ENCODE measurements at places on chromosomes 6 and 20.

- no peak overlapping the region for H3K4me3 ChIP-seq
- H3K4me1 ChIP-seq: no peaks in the 10 kb centered on the region
- H3K27me3 ChIP-seq: no peaks in the 10 kb centered on the region
- H3K27ac ChIP-seq: no peak overlapping the region
- DNase-seq: no peak
These were observed 70.6 kb downstream of the CDC40 start for GRCh38 chr6:110250838-110251237.

DNA sequence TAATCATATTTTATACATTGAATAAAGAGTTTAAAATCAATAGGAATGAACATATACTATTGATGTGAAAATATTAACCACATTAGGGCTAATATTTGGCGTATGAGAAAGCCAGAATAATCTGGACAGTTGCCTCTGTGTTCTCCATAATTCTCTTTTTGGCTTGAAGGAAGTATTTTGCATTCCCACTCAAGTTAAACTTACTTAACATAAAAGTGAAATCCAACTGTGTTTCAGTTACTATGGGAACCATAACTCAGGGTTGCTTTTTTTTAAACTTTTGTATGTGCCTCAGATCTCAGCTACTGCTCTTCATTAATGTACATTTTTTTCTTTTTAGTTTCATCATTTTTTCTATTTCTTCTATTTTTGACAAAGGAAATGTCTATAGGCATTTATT lies 479.8 kb downstream of the NKAIN2 start:
- H3K36me3 ChIP-seq: no peaks in the 10 kb centered on the region
- H3K4me1 ChIP-seq: no peaks in the 10 kb centered on the region
- H3K27ac ChIP-seq: no peak overlapping the region
- H3K27me3 ChIP-seq: no peaks in the 10 kb centered on the region
- no peak for DNase-seq

DNA sequence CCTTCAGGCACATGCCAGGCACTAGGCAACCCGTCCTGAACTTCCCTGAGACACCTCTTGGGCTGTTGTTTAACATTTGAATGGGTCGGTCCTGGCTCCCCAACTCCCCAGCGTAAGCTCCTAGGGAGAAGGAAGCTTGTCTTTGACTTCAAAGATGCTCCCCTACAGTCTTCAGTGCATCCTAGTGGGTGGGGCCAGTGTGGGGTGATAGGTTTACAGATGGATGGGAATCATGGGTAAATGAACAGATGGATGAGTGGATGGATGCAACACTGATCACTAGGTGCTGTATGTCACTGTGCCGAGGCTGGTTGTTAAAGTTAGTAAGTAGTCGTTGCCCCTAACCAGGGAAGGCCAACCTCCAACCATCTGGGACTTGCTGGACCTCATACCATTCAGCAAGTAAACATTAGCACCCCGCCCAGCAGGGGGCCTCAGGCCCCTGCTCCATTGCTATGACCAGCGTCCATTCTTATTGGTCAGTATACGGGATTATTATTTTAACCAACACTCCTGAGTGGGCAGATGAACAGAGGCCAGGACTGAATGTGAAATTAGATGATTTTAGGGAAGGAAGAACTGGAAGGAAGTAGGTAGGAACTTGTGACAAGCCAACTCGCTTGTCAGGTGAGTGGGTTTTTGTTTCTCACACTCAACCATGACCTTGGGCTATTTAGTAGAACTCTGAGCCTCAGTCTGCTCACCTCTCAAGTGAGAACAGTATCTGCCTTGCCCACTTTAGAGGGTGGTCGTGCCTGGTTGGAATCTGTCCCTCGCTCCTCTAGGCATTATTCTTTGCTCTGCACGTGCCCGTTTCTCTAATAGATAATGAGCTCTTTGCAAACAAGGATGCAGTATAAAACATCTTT lies 82.9 kb upstream of the FOXP4 start:
- peaks cover 2% of the 10 kb centered on the region for H3K27me3 ChIP-seq
- no peaks in the 10 kb centered on the region for H3K4me1 ChIP-seq
- H3K36me3 ChIP-seq: no peaks in the 10 kb centered on the region
- H3K27ac ChIP-seq: no peak overlapping the region
- no peak overlapping the region for H3K4me3 ChIP-seq

GRCh38 chr6:116528780-116529179 lies 16.7 kb downstream of the TRAPPC3L start:
- H3K27me3 ChIP-seq: no peaks in the 10 kb centered on the region
- no peak for DNase-seq
- H3K4me3 ChIP-seq: no peak overlapping the region
- H3K36me3 ChIP-seq: no peaks in the 10 kb centered on the region

DNA sequence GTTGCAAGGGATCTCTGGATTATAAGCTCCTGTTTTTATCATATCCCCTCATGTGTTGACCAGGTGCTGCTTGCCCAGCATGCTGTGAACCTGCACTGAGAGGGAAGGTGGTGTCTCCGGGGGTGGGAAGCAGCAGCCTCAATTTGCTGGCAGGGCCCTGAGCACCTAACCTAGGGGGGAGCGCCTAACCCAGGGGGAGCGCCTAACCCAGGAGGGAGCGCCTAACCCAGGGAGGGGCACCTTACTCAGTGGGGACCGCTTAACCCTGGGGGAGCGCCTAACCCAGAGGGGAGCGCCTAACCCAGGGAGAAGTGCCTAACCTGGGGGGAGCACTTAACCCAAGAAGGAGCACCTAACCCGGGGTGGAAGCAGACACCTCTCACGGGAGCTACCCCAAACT lies 83.3 kb upstream of the QKI start:
- H3K27me3 ChIP-seq: peaks cover 2% of the 10 kb centered on the region
- H3K4me1 ChIP-seq: no peaks in the 10 kb centered on the region
- H3K36me3 ChIP-seq: no peaks in the 10 kb centered on the region

- no peak overlapping the region for H3K27ac ChIP-seq
- DNase-seq: no peak
- H3K4me1 ChIP-seq: no peaks in the 10 kb centered on the region
- H3K27me3 ChIP-seq: peaks cover 23% of the 10 kb centered on the region
These were observed 16.5 kb downstream of the MDFI start for GRCh38 chr6:41654698-41655151.

- no peaks in the 10 kb centered on the region for H3K36me3 ChIP-seq
- H3K4me3 ChIP-seq: no peak overlapping the region
- no peak for DNase-seq
- no peak overlapping the region for H3K27ac ChIP-seq
- no peaks in the 10 kb centered on the region for H3K4me1 ChIP-seq
These were observed 56.4 kb downstream of the ALDH5A1 start for GRCh38 chr6:24551139-24551538.

DNA sequence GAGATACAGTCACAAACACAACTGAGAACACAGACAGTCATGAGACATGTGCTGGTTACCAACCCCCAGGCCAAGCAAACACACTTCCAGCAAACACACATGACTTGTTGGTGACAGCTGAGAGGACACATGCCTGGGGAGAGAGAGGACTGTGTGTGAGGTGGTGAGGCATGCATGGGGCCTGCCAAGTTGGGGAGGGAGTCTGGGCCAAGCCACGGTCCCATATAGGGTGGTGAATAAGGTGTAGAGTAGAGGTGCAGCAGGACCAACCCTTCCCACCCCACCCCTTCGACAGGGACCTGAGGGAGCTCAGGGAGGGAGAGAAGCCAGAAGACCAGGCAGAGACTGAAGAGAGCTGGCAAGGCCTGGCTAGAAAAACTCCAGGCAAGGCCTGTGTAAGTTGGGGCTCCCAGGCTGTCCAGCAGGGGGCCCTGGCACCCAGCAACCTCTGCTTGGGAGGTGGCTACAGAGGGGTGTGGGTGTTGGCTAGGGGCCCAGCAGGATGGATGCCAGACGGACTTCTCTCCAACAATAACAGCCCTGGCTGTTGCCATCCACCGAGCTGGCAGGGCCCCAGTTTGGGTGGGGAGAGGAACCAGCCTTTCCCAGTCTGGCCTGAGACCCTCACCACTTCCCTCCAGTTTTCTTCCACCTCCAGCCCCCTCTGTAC lies 2.0 kb upstream of the SLC29A1 start:
- H3K27ac ChIP-seq: peak overlapping the region; percentile 58
- H3K4me1 ChIP-seq: peaks cover 70% of the 10 kb centered on the region
- no peaks in the 10 kb centered on the region for H3K27me3 ChIP-seq
- H3K4me3 ChIP-seq: no peak overlapping the region

DNA sequence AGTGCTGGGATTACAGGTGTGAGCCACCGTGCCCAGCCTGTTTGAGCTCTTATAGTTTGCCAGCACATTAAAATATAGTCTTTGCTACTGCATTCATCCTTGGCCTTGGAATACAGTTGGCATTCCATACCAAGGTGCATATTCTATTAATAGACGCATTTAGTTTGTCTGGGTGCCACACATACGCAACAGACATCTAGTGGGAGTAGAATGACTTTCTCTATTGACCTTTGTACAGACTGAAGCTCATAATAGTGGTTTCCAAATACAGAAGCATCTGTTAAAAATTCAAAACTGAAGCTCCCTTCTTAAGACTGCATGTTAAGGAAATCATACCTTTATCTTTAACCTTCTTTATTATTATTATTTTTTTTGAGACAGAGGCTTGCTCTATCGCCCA lies 46.7 kb upstream of the FNDC1 start:
- peaks cover 3% of the 10 kb centered on the region for H3K27me3 ChIP-seq
- no peak overlapping the region for H3K4me3 ChIP-seq
- H3K36me3 ChIP-seq: no peaks in the 10 kb centered on the region
- no peaks in the 10 kb centered on the region for H3K4me1 ChIP-seq
- H3K27ac ChIP-seq: no peak overlapping the region

GRCh38 chr6:131937703-131938631 lies 13.2 kb downstream of the CCN2 start:
- no peaks in the 10 kb centered on the region for H3K27me3 ChIP-seq
- H3K4me1 ChIP-seq: no peaks in the 10 kb centered on the region

DNA sequence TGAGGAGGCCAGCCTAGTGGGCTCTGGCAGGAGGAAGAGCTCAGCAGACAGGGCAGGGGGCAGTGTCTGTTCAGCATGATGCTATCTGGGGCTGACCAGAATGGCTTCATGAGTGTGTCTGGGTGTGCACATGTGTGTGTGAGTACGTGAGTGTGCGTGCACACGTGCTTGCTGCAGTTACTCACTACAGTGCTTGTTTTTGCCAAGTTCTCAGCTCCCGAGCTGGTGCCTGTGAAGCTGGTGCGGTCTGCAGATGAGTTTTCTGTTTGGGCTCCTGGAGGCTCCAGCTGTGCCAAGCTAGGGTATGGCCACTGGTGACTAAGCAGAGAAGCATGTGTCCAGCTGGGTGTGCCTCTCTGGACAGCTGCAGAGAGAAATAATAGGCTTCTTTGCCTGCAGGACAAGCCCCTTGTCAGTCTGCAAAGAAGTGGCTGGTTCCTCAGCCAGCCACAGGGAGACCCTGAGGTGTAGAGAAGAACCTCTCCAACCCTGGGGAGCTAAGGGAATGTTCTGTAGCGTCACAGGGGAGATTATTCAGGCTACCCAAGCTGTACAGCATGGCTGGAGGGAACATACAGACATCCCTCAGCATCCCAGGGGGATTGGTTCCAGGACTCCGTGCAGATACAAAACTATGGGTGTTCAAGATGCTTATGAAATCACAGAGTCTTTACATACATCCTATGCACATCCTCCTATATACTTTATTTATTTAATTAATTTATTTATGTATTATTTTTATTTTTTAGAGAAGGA lies 40.2 kb upstream of the FAM50B start:
- peaks cover 2% of the 10 kb centered on the region for H3K4me1 ChIP-seq
- H3K4me3 ChIP-seq: no peak overlapping the region
- no peak overlapping the region for H3K27ac ChIP-seq
- no peaks in the 10 kb centered on the region for H3K27me3 ChIP-seq

GRCh38 chr20:20229595-20229994 lies 138.3 kb upstream of the INSM1 start:
- no peak overlapping the region for H3K27ac ChIP-seq
- H3K4me3 ChIP-seq: no peak overlapping the region
- no peaks in the 10 kb centered on the region for H3K27me3 ChIP-seq
- H3K36me3 ChIP-seq: no peaks in the 10 kb centered on the region
- no peak for DNase-seq

GRCh38 chr6:17012421-17013225 lies 89.2 kb upstream of the STMND1 start:
- H3K36me3 ChIP-seq: no peaks in the 10 kb centered on the region
- H3K27me3 ChIP-seq: no peaks in the 10 kb centered on the region
- no peak overlapping the region for H3K4me3 ChIP-seq
- peak; percentile 26 for DNase-seq
- no peak overlapping the region for H3K27ac ChIP-seq

GRCh38 chr20:19849341-19850197 lies 91.5 kb downstream of the RIN2 start:
- H3K4me1 ChIP-seq: no peaks in the 10 kb centered on the region
- H3K27ac ChIP-seq: no peak overlapping the region
- H3K4me3 ChIP-seq: no peak overlapping the region
- no peaks in the 10 kb centered on the region for H3K36me3 ChIP-seq

DNA sequence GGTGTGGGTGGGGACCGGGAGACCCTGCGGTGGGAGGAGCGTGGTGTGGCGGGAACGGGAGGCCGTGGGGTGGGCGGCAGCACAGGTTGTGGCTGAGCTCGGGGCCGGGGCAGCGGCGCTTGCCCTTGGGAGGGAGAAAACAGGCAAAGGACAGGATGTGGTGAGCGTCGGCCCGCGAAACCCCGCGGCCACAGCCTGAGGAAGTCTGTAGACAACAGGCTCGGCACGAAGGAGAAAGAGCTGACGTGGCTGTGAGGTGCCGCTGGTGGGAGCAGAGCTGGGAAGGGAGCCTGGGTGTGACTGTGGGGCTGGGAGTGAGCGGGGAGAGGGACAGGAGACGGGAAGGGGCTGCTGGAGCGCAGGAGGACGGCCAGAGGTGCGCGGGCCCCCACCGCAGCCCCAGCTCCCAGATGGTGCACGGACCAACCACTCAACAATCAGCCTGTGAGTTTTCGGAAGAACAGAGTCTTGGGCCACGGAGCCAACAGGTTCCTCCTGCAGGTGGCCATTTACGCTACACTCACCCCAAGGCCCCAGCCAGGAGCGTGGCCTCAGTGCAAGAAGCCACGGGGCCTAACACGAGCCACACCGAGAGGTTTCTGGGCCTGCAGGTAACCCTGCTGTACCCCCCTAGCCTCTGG lies 202.8 kb downstream of the DLL1 start:
- DNase-seq: peak; percentile 40
- H3K27me3 ChIP-seq: no peaks in the 10 kb centered on the region
- no peak overlapping the region for H3K27ac ChIP-seq
- no peaks in the 10 kb centered on the region for H3K4me1 ChIP-seq
- no peaks in the 10 kb centered on the region for H3K36me3 ChIP-seq

DNA sequence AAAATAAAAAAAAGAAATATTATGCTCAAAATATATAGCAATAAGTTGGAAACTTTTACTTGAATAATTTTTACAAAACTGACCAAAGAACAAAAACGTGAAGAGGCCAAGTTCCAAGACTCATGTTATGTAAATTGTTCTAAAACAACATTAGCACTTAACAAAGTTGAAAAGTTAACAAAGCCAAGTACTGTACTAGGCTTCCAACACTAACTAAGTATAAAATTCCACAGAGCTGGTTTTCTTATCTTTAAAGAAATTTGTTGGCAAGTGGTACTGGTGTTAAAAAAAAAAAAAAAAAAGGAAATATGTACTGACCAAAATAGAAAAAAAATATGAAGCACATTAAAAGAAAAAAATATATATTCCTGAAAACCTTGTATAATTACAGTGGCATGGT lies 127.8 kb downstream of the SLC16A10 start:
- no peak overlapping the region for H3K4me3 ChIP-seq
- no peak overlapping the region for H3K27ac ChIP-seq
- H3K36me3 ChIP-seq: peaks cover 2% of the 10 kb centered on the region
- no peaks in the 10 kb centered on the region for H3K4me1 ChIP-seq
- H3K27me3 ChIP-seq: no peaks in the 10 kb centered on the region
- no peak for DNase-seq

GRCh38 chr6:121479486-121480098 lies 44.1 kb downstream of the GJA1 start:
- no peaks in the 10 kb centered on the region for H3K4me1 ChIP-seq
- no peak overlapping the region for H3K4me3 ChIP-seq
- DNase-seq: no peak

All from small intestine (tissue), 16 donors.